ENCODE measurements at places on chromosomes 16 and 17.
A peak's percentile ranks its signal among the peaks of the same experiment; 100 is the strongest.

DNA sequence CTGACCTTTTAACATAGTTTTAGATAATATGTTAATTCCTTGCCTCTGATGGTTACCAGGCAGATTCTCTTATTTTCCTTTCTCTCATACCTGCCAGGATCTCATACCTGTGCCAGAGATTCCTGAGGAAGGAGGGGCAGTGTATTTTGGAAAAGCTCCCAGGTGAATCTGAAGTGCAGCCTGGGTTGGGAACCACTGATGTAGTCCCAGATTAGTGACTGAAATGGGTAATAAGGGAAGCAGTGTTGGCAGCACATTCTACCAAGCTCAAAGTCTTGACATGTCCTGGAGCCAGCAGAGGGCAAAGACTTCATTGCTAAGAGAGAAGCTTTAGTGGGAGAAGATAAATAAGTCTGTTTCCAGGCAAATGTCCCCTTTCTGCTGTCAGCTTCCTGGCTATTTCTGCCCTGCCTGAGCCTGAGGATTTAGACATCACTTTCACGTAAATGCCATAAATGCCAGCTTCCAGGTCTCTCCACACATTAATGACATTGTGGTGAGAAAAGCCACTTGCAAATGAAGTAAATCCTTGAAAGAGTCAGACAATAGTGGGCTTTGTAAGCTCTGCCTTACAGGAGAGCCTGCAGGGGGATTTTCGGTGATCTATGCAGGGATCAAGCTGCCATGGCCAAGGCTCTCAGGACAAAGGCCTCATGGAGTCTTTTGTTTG, 40.9 kb upstream of the C16orf78 start:
- no peak for DNase-seq

GRCh38 chr17:50697062-50697461, 10.7 kb downstream of the ANKRD40 start:
- no peak for DNase-seq

DNA sequence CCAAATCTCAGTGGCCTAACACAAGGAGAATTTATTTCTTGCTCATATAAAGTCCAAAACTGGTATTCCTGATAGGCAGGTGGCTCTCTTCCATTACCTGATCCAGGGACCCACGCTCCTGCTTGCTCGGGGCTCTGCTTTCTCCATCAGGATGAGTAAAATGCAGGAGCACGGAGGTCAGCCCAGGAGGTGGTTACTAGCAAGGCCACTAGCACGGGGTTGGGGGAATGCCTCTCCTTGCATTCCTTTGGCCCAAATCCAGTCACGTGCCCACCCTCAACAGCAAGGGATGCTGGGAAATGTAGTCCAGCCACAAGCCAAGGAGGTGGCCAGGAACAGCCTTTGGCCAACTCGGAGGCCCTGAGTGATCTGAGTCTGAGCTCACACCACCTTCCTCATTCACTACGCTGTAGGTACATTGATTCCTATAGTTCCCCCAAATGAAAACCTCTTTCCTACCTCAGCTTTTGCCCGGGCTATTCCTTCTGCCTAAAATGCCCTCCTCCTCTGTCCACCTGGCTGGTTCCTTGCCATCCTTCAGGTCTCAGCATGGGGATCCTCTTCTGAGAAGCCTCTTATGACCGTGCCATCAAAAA, 38.3 kb upstream of the HAPSTR1 start:
- peak; percentile 44 for DNase-seq

GRCh38 chr17:73430848-73431247, 119.0 kb upstream of the CDC42EP4 start:
- DNase-seq = no peak

DNA sequence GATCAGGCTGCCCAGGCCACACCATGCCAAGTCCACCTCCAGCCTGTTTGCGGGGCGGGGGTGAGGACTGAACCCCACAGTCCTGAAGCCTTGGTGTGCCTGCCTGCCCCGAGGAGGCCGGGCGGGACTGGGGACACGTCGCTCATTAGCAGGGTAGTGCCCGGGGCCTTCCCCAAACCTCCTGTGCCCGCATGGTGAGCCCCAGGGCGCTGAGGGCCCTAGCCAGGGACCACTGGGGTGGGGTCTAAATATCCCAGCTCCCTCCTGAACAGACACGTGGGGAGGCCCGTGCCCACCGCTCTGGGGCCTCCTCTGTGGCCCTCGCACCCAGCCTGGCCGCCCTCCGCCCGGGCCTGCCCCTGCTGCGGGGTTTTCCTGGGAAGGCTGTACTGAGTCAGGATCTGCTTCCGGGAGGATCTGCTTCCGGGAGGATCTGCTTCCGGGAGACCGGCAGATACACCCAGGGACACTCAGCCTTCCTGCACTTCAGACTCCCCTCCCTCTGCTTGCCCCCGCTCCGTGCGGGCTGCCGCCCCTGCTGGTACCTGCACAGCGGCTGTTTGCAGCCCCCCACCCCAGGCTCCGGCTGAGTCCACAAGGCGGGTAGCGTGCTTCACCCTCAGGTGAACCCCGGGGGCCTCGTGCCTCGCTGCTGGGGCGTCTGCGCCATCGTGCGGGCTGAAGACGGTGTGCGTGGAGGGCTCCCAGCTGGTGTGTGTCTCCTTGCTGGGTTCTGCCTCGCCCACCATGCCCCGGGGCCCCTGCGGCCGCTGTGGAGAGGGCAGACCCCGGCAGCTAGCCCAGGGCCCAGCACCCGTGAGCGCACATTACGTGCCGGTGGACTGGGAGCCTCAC, 23.6 kb upstream of the CACNA1H start:
- DNase-seq = no peak

DNA sequence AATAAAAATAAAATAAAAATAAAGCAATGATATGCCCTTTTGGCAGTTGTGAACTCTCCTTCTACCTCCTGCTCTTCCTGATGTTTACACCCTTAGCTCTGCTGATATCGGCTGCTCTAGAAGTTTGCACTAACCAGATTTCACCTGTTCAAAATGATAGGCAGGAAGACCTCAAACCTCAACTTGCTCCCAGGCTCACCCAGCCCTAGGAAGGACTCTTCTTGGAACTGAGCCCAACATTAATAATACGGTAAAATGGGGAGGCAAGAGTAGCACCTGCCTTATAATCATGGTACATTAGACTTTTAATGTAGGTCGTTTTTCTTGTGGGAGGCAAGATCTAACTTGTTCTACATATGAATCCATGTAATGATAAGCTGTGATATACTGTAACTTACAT, 61.2 kb upstream of the MED13 start:
- no peak for DNase-seq

Data from right forelimb (tissue), 1 donor.